Activated naive CD4-positive, alpha-beta T cell treated with anti-CD3 and anti-CD28 coated beads, Interleukin-2, amount 50 U/mL, for 72 hours (primary cell): ENCODE measurements at places on chromosomes 5 and 9.

GRCh38 chr5:5351288-5351979 lies 71.0 kb upstream of the ICE1 start:
- no peak for DNase-seq

GRCh38 chr5:39013938-39014337 lies 60.3 kb downstream of the RICTOR start:
- DNase-seq = no peak

DNA sequence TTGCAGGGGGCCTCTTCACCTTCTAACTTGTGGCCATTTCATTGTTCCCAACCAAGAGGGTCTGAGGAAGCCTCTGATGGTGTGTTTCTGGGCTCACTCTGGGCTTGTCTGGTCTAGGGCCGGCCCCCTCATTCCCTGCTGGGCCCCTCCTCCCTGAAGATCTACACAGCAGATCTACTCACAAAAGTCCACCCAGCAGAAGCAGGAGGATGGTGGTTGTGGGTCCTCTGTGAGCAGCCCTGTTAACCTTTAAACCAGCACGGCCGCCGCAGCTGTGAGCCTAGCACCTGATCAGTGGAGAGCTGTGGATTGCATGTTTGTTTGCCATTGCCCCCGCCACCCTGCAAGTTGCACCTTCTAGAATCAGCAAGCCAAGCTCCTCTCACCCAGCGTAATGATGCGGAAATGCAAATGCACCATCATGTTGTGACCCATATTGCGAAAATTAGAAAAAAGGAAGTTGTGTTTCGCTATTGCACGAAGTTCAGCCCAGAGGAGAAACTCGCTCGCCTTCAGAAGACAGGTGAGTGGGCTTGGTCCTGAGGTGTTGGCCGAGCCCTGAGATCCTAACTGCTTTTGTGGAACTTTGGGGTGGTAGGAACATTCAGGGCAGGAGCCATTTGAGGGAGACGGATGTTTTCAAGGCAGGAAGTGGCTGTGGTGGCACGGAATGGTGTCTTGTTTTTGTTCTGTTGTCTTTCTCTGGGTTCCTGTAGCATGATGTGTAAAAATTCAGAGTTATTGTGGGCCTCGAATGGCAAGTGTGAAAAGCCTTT lies 16.7 kb downstream of the FGD3 start:
- DNase-seq = peak; percentile 79

DNA sequence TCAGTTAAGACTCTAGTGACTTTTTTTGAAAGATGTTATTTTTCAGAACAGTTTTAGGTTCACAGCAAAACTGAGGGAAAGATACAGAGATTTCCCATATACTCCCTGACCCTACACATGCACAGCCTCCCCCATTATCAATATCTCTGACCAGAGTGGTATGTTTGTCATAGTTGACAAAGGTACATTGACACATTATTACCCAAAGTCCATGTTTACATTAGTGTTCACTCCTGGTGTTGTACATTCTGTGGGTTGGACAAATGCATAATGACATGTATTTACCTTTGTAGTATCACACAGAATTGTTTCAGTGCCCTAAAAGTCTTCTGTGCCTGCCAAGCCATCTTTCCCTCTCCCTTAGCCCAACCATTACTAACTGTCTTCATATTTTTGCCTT lies 470.7 kb upstream of the DMAC1 start:
- DNase-seq = no peak

DNA sequence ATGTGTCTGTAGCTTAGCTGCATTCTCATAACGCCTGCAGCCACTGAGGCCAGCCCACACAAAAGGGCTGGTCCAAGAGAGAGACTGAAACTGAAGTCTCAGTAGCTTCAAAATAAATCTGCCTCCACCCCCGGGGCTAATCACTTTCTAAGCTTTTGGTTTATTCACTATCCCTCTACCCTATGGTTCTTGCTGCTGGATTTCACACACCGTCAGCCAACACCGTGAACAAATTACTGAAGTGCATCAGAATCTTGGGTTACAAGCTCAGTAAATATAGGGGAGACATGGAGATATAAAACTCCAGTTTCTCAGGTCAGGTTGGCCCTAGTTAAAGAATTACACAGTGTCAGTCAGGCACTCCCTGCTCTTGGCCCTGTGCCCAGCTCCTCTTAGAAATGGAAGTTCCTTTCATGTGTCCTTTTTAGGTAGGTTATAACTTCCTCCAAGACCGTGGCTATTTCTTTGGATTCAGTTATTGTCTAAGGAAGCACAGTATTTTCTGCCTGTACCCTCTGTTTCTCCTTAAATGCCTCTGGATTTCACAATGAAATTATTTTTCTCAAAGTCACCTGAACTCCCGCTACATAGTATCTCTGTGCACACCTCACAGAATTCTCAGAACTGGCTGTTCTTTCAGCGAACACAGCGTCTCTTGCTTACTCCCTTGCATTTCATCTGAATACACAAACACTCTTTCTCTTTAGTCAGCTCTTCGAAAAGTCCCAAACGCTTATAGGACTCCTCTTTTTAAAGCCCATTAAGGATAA lies 112.5 kb downstream of the FAM174A start:
- DNase-seq = no peak

- peak; percentile 71 for DNase-seq
These were observed 125.3 kb upstream of the ABCA1 start for GRCh38 chr9:105053209-105053652.

- no peak for DNase-seq
These were observed 38.5 kb upstream of the STX17 start for GRCh38 chr9:99867968-99868367.

DNA sequence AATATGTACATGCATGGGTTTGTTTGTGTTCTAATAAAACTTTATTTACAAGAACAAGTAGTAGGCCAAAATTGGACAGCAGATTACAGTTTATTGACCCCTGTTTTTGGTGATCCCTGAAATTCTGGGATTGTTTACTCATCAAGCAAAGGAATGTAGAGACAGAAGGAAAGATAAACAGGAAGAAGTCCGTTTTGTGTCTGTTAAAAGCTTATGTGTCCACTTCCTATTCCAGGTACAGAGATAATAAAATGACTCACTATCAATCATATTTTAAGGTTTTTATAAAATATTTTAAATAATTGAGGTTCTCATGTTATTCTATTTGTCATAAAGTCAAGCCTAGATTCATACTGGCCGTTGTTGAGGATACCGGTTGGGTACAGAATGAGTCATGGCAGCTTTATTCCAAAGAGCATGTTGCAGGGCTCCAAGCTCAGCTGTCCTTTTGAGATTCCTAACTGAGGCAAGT lies 214.9 kb upstream of the DAB2 start:
- no peak for DNase-seq
